ENCODE measurements at places on chromosomes 11 and 22.

DNA sequence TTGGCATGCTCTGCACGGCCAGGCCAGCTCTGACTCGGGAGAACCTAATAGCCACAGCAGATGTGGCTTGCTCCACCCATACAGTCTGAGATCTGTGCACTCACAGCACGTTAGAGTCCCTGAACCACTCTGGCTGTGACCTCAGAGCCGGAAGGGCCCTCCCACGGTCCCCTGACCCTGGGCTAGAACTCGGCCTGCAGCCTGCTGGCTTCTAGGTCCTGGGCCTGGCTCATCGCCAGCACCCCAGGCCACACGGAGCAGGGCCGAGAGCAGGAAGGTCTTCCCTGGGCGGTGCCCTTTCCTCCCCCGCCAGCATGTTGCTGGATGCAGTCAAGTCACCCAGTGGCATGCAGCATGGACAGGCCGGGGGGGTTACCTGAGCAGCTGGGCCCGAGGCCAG lies 35.3 kb upstream of the TTLL12 start:
- DNase-seq = no peak

- no peak for DNase-seq
These were observed 20.7 kb upstream of the AQP11 start for GRCh38 chr11:77568916-77569675.

GRCh38 chr11:58493676-58494075 lies 14.2 kb downstream of the OR5B21 start:
- no peak for DNase-seq

DNA sequence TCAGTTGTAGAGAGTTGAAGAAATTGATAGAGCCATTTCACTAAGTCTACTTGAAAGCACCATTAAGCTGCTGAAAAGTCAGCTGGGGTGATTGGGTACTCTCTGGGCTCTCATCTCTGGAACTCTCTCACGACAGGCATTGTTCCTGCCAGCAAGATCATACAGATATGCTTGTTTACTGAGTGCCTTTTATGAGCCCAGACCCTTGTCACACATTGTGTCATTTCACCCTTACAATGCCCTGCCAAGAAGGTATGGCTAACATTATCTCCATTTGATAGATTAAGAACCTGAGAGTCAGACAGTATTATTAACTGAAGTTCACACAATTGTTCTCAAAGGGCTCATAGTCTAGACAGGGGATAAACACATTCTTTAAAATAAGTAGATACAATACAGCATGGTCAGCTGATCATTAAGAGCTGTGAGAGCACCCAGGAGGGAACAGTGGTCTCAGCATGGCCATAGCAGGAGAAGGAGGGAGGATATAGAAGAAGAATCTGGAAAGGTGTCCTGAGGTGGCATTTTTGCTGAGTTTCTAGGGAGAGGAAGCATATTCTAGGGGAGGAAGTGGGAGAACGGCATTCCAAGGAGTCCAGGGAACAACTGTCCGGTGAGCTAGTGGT lies 580.5 kb downstream of the INSC start:
- no peak for DNase-seq

DNA sequence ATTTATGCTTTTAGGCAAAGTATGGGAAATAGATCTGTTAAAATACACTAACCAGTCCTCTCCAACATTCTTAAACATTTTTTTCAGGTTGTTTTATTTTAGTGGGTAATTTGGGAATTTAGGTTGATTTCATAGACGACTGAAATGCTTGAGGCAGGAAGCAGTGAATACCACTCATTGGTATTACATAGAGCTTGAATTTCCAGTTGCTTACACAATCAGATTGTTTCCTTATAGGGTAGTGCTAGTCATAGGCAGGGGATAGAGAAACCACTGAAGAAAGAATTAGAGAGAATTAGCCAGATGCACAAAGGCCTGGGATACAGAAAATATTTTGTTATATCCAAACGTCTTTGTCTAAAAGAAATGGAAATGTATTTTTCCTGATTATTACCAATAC lies 23.9 kb upstream of the LYVE1 start:
- DNase-seq = peak; percentile 76

DNA sequence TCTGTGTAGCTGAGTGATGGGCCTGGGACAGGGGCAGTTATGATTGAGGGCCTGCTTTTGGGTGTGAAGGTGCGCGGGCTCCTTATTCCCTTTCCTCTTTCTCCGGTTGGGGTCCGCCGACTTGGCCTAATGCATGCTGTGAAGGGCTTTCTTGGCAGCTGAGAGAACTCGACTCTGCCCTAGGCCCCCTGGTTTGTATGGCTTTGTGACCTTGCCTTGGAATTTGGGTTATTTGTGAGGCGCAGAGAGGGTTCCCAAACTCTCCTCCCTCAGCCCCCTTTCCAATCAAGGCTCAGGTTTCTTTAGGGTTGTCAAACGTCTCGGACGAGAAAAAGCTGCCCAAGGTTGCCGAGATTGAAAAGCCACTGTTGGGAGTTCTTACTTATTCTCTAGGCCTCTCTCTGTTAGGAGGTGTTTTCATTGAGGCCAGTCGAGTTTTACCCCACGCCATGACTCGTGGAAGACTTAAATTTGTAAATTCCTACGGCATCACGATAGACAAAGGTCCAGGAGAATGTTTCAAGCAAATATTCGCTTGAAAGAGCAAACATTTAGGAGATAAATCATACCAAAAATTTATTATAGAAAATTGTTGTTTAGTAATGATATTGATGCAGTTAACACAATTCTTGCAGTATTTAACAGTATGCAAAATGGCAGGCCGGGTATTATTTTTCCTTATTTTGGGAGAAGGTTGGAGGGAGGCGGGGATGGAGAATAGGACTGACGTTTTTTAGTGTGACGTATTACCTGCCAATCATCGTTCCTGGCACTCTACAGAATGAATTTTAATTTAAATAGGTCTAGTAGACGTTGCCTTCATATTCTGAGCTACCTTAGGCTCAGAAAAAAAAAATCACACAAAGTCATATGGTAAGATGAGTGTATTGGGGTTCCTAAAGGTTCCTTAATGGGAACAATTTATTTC lies 689 bp downstream of the PDHX start:
- no peak for DNase-seq

GRCh38 chr11:113613619-113614018 lies 92.5 kb downstream of the TMPRSS5 start:
- no peak for DNase-seq

- DNase-seq = no peak
These were observed 86.6 kb downstream of the CLPB start for GRCh38 chr11:72347691-72348090.

DNA sequence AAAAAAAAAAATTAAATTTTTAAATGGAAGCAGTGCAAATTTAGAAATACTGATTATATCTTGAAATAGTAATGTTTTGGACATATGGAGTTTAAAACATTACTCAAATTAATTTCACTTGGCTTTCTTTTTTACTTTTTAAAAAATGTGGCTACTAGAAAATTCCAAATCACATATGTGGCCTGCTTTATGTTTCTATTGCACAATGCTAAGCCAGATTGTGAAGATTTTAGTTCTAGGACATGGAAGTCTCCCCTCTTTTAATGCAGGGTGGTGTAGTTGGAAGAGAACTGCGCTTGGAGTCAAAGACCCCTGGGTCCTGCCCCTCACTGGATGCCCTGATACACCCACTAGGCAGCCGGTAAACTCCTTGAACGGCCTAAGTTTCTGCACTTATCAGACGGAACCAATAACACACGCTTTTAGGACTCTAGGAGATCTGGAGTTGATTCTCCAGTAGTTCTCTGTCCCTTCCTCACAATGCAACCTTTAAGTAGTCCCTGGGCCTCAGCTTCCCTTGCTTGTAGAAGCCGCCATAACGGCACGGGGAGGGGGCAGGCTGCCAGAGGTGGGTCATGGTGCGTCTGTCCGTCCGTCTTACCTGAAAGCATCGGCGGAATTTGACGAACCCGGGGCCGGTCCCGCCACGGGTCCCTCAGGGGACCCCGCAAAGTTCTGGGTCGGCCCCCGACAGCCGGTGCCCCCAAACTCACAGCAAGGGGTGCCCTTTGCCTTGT lies 505 bp downstream of the FAM227A start:
- DNase-seq = no peak

DNA sequence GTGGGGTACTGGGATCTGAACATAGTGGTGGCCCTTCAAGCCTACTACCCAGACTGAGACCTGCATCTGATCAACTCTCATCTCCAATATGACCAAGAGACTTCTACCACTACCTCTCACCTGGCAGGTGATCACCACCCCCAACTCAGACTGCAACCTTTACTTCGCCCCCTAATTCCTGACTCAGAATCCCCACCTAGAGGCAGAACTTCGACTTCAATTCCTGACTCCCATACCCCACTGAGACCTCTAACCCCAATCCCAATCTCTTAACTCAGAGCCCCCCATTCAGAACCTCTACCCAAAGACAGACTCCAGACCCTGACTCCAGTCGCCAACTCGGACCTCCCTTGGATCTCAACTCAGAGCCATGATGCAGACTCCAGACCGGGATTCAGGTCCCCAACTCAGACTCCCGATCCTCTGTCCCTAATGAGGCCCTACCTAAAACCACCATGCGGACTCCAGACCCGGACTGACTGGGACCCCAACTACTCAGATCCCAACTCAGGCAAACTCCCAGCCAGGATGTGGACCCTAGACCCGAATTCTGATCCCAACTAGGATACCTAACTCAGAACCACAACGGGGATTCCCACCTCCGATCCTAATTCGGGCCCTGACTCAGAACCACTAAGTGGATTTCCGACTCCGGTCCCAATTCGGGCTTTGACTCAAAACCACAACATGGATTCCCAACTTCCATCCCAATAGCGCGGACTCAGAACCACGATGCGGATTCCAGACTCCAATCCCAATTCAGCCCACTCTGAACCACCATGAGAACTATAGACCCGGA lies 1.2 kb downstream of the KCNQ1OT1 start:
- no peak for DNase-seq

DNA sequence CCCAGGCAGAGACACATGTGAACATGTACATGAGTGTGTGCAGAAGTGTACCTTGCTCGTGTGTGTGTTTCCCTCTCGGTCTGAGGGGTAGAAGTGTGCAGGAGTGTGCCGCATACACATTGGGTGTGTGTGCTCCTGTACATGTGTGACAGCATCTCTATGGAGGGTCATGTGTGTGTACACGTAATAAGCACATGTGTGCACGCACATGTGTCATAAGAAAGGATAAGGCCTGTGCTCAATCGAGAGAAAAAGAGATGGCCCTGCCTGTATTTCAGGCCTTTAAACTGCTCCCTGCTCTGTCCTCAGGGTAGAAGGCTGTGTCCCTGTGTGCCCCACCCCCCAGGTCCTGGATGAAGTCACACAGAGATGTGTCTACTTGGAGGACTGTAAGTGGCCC lies 61.8 kb downstream of the OTOG start:
- no peak for DNase-seq

DNA sequence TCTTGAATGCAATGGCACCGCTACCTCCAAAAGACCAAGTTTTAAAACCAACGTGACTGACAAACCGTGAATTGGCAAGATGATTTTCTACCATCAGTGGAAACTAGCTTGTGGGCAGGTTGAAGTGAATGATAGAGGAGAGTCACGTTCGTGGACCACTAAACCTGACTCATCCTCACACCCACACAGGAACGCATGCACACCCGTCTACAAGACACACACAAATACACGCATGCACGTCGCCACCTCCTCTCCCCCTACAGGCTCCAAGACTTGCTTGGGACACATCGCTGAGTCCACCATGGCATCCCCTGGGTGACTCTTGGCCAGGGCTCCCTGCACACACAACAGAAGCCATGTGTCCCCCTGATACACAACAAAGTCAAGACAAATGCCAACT lies 14.4 kb downstream of the TMPRSS6 start:
- DNase-seq = no peak

DNA sequence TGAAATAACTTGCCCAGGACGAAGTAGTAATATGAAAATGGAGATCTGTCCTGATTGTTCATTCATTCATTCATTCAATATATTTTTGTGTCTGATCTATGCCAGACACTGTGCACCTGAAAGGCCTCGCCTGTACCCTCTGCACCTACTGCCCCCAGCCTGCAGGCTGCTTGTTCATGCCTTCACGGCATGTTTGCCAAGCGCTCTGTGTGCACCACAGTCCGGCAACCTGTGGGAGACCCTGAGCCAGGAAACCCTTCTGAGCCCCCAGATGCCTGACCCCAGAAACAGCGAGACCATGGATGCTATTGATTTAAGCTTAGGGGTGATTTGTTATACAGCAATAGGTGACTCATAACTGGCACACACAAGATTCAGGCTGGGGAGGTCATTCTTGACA lies 47.0 kb downstream of the RTL6 start:
- DNase-seq = no peak

DNA sequence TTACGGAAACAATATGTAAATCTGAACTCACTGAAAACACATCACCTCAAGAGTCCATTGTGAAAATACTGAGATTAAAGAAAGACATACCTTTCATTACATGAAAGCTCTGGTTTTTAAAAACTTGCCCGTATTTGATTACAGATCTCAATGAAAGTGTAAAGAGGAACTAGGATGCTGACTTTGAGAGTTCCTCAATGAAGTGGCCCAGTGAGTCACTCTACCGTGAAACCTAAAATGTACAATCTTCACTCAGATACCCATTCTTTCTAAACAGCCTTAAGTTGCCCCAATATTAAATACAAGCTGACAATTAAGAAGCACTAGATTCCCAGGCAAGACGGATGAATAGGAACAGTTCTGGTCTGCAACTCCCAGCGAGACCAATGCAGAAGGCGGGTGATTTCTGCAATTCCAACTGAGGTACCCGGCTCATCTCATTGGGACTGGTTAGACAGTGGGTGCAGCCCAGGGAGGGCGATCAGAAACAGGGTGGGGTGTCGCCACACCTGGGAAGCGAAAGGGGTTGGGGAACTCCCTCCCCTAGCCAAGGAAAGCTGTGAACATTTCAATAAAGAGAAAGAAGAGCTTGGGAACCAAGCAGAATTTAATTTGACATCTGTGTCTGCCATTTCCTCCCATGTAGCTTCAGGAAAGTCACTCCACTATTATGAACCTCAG lies 33.8 kb upstream of the OR9G4 start:
- DNase-seq = no peak

GRCh38 chr11:76610371-76610770 lies 60.2 kb downstream of the LRRC32 start:
- no peak for DNase-seq

- no peak for DNase-seq
These were observed 83.0 kb downstream of the TRAF6 start for GRCh38 chr11:36427079-36427478.

- DNase-seq = no peak
These were observed 157.9 kb upstream of the C11orf87 start for GRCh38 chr11:109264128-109264527.

GRCh38 chr11:119062779-119063178 lies 4.8 kb upstream of the VPS11 start:
- DNase-seq = no peak

All from skeletal muscle cell (primary cell).